Activated CD8-positive, alpha-beta memory T cell treated with anti-CD3 and anti-CD28 coated beads for 48 hours (primary cell): ENCODE measurements at places on chromosomes 12 and 14.

DNA sequence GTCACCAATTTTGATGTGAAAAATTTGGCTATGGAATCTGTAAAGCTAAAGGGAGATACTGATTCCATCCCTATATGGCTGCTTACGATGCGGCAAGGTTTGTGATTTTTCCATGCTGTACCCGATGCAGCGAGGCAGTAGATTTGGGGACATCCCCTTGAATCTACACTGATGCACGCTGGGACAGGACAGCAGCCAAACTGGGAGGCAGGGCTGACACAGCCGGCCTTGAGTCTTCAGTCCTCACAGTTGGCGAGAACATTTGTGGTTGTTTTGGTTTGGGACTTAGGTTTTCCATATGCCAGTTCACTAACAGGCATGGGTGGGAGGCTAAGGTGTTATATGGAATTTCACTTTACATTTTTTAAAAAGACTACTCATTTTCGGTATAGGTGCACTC lies 3.8 kb downstream of the GALNT16 start:
- DNase-seq = no peak

DNA sequence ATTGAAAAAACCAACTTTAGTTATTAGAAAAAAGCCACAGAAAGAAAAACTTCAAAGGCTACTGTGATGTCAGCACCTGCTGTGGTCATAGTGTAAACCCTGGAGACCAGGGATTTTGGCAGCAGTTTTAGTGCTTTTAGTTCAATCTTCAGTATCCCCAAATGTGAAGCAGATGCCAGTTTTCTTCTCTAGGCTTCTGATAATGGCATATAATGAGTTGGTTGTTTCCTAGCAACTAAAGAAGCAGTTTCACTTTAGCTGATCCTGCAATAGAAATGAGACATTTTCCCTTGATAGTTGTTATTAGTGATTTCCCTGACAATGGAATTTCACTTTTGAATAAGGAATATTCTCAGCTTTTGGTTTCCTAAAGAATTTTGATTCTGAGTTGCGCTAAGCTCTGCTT lies 131.2 kb downstream of the NUBPL start:
- DNase-seq = no peak

GRCh38 chr12:103928682-103929045 lies 1.5 kb upstream of the HSP90B1 start:
- no peak for DNase-seq

DNA sequence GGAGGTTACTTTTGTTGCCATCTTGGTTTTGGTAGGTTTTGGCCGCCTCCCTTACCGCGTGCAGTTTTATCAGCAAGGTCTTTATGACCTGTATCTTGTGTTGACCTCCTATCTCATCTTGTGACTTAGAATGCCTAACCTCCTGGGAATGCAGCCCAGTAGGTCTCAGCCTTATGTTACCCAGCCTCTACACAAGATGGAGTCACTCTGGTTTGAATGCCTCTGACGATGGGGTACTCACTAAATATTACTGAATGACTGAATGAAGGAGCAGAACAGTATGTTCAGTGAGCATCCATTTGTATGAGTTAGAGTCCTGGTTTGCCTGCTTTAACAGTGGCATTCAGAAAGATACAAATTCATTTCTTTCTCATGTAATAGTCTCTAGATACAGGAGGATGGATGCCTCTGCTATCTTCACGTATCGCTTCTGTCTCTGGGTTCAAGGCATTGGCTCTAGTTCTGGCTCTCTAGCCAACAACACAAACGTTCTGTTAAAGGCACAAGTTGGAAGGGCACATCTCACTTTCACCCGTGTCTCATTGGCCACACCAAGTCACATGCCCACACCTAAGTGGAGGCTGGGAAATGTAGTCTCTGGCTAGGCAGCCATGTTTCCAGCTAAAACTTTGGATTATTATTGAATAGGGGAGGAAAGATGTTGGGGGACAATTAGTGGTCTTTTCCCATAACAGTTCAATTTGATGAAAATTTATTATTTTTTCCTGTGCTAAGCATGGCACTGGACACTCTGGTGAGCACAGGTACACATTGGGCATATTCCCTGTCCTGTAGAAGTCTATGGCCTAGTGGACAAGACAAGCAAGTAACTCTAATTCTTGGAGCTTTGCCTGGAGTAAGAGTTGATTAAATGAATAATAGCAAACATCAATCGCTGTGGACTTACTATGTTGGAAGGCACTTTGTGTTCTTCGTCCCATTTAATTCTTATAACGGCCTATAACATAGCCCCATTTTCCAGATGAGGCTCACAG lies 75.2 kb upstream of the RPH3A start:
- DNase-seq = no peak

GRCh38 chr12:127144770-127145169 lies 1122.2 kb upstream of the TMEM132C start:
- DNase-seq = no peak
